Hepatocyte (in vitro differentiated cells): ENCODE measurements at places on chromosomes 3 and 15. TPM values are rescaled to one million over a fixed set of nuclear protein-coding genes. Genes with fewer than 3 reads are reported as not detected.

GRCh38 chr3:116246406-116246980 is 198.8 kb downstream of the LSAMP start:
- DNase-seq, result no peak

The FBXW12 gene
- not detected in 2 replicates for total RNA-seq

GRCh38 chr3:43817064-43817463 is 126.3 kb downstream of the ABHD5 start:
- no peak for DNase-seq

DNA sequence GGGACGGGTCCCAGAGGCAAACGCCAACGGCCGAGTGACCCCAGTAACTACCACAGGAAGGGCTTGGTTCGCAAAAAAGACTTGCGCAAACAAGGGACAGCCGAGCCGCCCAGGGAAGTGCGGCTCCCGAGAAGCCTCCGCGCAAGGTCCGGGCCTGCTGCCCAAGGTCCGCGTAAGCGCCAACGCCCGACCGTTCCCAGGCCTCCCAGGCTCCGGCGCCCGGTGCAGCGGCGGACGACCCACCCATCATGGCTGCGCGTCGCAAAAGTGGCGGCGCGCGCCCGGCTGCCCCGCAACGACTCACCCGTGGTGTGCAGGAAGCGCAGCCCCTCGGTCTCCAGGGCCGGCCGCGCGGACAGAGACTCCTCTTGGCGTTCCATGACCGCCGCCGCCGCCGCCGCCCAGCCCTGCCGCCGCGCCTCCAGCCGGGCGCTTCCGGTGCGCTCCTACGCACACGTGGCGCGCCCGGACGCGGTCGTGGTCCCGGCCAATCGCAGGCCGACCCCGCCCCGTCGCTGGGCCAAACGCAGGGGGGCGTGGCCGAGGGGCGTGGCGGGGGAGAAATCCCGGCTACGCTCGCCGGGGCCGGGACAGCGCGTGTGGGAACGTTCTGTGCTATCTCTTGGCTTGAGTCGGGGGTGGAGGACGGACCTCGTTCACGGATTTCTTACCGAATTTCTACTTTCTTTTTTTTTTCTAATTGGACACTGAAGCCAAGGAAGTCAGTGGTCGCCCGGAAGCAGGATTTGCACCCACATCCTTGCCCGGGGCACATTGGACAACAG is at the start of gene SELENOS:
Gene SELENOS (minus strand): TSS at position 448 of the 785 bp plus-strand sequence. CDS start 68 bp downstream, at position 380.
- peak; percentile 97 for DNase-seq

DNA sequence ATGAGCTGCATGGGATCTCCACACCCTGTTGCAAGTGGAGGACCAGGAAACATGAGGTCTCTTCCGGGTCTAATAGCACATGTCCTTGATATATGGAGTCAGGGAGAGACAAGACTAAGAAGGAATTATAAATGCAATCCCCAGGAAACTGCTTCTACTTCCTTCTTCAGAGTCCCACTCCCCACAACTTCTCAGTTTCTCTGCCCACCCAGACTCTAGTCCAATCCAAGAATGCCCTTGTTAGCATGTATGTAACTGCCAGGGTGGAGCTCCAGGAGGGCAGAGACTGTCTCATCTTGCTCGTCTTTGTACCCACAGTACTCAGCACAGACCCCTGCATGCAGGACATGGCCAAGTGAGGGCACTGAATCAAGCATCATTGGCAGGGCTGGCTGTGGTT is 8.3 kb downstream of the DAPK2 start:
- no peak for DNase-seq

GRCh38 chr3:52880047-52880446 is 17.3 kb downstream of the STIMATE start:
- no peak for DNase-seq

GRCh38 chr3:100019719-100020118 is 94.6 kb downstream of the FILIP1L start:
- DNase-seq, result no peak

DNA sequence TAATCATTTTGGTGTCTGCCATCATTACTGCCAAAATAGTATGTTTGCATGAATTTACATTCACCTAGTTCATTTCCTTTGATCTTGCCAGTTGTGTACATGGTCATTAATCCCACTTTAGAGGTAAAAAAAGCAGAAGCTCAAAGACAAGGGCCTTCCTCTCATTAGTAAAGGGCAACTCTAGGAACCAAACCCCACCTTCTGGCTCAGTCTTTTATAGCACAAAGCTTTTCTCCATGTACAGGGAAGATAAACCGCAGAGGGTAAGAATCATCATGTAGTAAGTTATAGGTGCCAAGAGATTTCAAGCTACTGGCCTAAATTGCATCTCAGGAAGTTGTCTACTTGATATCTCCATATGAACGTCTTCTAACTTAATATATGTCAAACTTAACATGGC is 19.3 kb upstream of the SPG21 start:
- DNase-seq, result no peak

The GOLGA8F gene
- total RNA-seq, result not detected in 2 replicates

DNA sequence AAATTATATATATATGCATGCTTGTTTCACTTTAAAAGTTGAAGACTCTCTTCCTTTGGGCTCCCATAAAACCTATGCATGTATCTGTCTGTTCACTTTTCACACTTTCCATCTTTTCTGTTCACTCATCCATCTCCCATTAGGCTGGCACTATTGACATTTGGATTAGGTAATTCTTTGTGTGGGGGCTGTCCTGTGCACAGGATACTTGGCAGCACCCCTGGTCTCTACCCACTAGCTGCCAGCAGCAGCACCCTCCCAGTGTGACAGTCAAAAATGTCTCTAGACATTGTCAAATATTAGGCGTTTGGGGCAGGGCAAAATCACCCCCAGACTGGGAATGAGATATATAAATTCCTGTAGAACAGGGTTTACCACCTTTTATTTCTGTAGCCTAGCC is 72.3 kb upstream of the EIF1B start:
- DNase-seq, result no peak

The SLC22A13 gene
- 0.77 TPM in 1 of 2 replicates, not detected in the other for total RNA-seq

The LRRC31 gene
- 6.1 and 6.5 TPM in 2 replicates for total RNA-seq

The GUCA1C gene
- total RNA-seq, result 0.28 TPM in 1 of 2 replicates, not detected in the other

- no peak for DNase-seq
Observed at GRCh38 chr15:67829647-67830504, 4.6 kb downstream of the SKOR1 start.
